IMR-90 (cell line): ENCODE measurements at places on chromosomes 4 and X. TPM values are rescaled to one million over a fixed set of nuclear protein-coding genes. Genes with fewer than 3 reads are reported as not detected.

- H3K36me3 ChIP-seq, result peaks cover 2% of the 10 kb centered on the region; the same call in 1 of the 2 replicates
- no peak overlapping the region for H3K4me3 ChIP-seq
- no peak for DNase-seq
- H3K27me3 ChIP-seq, result no peaks in the 10 kb centered on the region
Observed at GRCh38 chr4:168437192-168437943, 42.9 kb downstream of the DDX60L start.

- no peak overlapping the region for H3K4me3 ChIP-seq
- no peaks in the 10 kb centered on the region for H3K4me1 ChIP-seq
- H3K27ac ChIP-seq, result no peak overlapping the region
Observed at GRCh38 chrX:81241753-81242152, 39.9 kb downstream of the SH3BGRL start.

DNA sequence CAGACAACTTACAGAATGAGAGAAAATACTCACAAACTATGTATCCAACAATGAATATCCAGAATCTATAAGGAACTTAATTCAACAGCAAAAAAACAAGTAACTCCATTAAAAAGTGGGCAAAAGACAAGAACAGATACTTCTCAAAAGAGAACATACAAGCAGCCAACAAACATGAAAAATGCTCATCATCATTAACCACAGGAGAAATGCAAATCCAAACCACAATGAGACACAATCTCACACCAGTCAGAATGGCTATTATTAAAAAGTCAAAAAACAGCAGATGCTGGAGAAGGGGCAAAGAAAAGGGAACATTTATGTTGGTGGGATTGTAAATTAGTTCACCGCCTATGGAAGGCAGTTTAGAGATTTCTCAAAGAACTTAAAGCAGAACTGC lies 150.3 kb downstream of the FGF16 start:
- H3K4me1 ChIP-seq, result no peaks in the 10 kb centered on the region
- no peaks in the 10 kb centered on the region for H3K27me3 ChIP-seq
- no peak overlapping the region for H3K27ac ChIP-seq

GRCh38 chr4:52081216-52081615 lies 30.1 kb downstream of the SPATA18 start:
- no peak overlapping the region for H3K27ac ChIP-seq
- H3K36me3 ChIP-seq, result no peaks in the 10 kb centered on the region
- no peaks in the 10 kb centered on the region for H3K27me3 ChIP-seq
- H3K4me3 ChIP-seq, result no peak overlapping the region
- no peak for DNase-seq

GRCh38 chr4:158826882-158827281 lies 58.1 kb downstream of the FNIP2 start:
- peaks cover 13% of the 10 kb centered on the region for H3K4me1 ChIP-seq
- 0 out of 2 replicates have a peak, but pooled peaks cover 1% of the 10 kb centered on the region for H3K36me3 ChIP-seq

GRCh38 chr4:138790706-138791340 lies 224.8 kb upstream of the NOCT start:
- H3K36me3 ChIP-seq, result no peaks in the 10 kb centered on the region
- H3K27me3 ChIP-seq, result no peaks in the 10 kb centered on the region; the same call in 1 of the 2 replicates
- no peak overlapping the region for H3K27ac ChIP-seq
- no peak overlapping the region for H3K4me3 ChIP-seq
- H3K4me1 ChIP-seq, result no peaks in the 10 kb centered on the region

DNA sequence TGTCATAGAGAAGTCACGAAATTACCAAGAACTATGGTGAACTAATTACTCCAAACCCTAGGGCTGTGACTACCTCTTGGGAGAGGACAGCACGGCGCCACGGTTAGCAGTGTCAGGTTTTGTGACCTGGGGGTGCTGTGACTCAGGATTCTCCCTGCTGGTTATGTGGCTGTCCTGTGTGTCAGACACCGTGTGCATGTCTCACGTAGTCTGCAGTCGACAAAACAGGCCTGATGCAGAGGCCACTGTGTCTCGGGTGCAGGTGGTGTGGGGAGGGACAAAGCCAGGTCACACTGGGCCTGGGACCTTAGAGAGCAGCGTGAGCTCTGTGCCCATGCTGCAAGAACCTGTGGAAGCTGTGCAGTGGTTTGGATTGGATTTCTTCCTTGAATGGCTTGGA lies 34.1 kb downstream of the TNIP2 start:
- H3K4me1 ChIP-seq, result no peaks in the 10 kb centered on the region
- no peak overlapping the region for H3K27ac ChIP-seq
- H3K4me3 ChIP-seq, result no peak overlapping the region
- no peaks in the 10 kb centered on the region for H3K27me3 ChIP-seq

GRCh38 chrX:88613338-88613737 lies 133.7 kb upstream of the CPXCR1 start:
- no peak for DNase-seq
- H3K27ac ChIP-seq, result no peak overlapping the region
- H3K4me1 ChIP-seq, result no peaks in the 10 kb centered on the region
- H3K36me3 ChIP-seq, result no peaks in the 10 kb centered on the region

The RAB39B gene
- 0.54 and 0.56 TPM in 2 replicates for total RNA-seq

The PNMA3 gene
- not detected in 2 replicates for total RNA-seq

The HSFX4 gene
- not detected in 2 replicates for total RNA-seq

The HSD17B13 gene
- under 0.01 TPM in 1 of 2 replicates, not detected in the other for total RNA-seq

The NAT8L gene
- total RNA-seq, result not detected in 2 replicates

The RRH gene
- total RNA-seq, result not detected in 2 replicates

The HTR2C gene
- not detected in 2 replicates for total RNA-seq

The TSR2 gene
- 8.8 and 14.4 TPM in 2 replicates for total RNA-seq
